ENCODE measurements at places on chromosomes 2 and 18. TPM values are rescaled to one million over a fixed set of nuclear protein-coding genes. Genes with fewer than 3 reads are reported as not detected.
A peak's percentile ranks its signal among the peaks of the same experiment; 100 is the strongest.

- no peak overlapping the region for H3K27ac ChIP-seq
- H3K4me1 ChIP-seq, result no peaks in the 10 kb centered on the region
- no peaks in the 10 kb centered on the region for H3K36me3 ChIP-seq
- no peaks in the 10 kb centered on the region for H3K27me3 ChIP-seq
- H3K4me3 ChIP-seq, result no peak overlapping the region
- DNase-seq, result no peak
Observed at GRCh38 chr2:186302263-186302662, 183.8 kb upstream of the ZC3H15 start.

GRCh38 chr2:159202568-159203071 is 83.9 kb downstream of the WDSUB1 start:
- H3K27ac ChIP-seq, result no peak overlapping the region
- peaks cover 6% of the 10 kb centered on the region for H3K4me1 ChIP-seq
- no peaks in the 10 kb centered on the region for H3K27me3 ChIP-seq
- no peak for DNase-seq
- H3K4me3 ChIP-seq, result no peak overlapping the region
- no peaks in the 10 kb centered on the region for H3K36me3 ChIP-seq

The UGT1A3 gene
- total RNA-seq, result not detected

DNA sequence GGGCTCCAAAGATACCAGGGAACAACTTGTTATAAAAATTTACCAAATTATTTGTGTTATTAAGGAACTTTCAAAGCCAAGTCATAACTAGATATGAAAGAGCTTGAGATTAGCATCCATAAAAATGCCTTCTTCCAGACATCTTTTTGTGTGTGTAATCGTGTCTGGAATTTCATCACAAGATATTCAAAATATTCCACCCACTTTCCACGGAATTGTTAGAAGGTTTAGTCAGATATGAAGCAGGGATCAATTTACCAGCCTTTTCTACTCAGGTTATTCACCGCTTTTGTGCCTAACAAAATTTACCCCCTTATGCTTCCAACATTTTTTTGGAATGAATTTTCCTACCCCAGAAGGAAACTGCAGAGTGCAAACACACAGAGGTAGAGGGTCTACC is 130.2 kb upstream of the ACVR2A start:
- H3K27ac ChIP-seq, result no peak overlapping the region
- no peak for DNase-seq
- no peak overlapping the region for H3K4me3 ChIP-seq
- H3K27me3 ChIP-seq, result no peaks in the 10 kb centered on the region

DNA sequence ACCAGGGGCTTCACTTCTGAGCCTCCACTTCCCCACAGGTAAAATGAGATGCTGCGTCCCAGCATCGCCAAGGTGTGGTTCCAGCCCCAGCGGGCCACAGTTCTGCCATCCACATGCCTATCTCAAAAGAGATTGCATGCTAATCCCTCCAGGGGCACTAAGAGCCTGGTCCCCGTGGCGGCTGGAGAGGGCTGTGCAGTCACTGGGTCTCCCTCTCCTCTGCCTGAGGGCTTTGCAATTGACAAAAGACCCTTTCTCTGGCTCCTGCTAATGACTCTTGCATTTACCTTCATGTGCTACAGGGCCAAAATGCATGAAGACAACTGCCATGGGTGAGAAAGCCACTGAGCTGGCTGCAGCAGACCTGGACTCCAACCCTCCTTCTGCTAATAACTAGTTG is 18.5 kb downstream of the ZBTB7C start:
- H3K4me3 ChIP-seq, result no peak overlapping the region
- no peak for DNase-seq
- H3K4me1 ChIP-seq, result no peaks in the 10 kb centered on the region
- no peaks in the 10 kb centered on the region for H3K36me3 ChIP-seq

The EGR4 gene
- total RNA-seq, result not detected

The CFAP65 gene
- total RNA-seq, result not detected

DNA sequence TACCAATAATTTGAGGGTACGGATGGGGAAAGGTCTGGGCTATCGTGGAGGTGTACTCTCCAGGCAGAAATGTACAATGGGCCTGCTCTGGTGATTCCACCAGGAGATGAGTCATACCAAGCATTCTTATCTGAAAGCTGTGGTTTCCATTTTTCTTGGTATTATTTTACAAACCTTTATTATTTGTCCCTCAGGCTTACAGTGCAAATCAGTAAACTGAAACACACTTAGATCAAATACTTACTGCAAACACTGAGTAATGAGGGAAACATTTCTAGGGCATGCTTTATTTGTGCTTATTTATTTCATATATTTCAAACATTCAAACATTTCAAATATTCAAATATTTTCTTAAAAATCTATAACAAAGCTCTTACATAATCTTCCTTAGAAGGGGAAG is 319.8 kb downstream of the RND3 start:
- no peak overlapping the region for H3K27ac ChIP-seq
- no peak overlapping the region for H3K4me3 ChIP-seq
- no peaks in the 10 kb centered on the region for H3K36me3 ChIP-seq
- no peaks in the 10 kb centered on the region for H3K4me1 ChIP-seq
- no peaks in the 10 kb centered on the region for H3K27me3 ChIP-seq
- DNase-seq, result no peak

The SNTG2 gene
- total RNA-seq, result not detected

- DNase-seq, result peak; percentile 87
- no peak overlapping the region for H3K27ac ChIP-seq
- H3K4me3 ChIP-seq, result no peak overlapping the region
- H3K36me3 ChIP-seq, result no peaks in the 10 kb centered on the region
- no peaks in the 10 kb centered on the region for H3K4me1 ChIP-seq
Observed at GRCh38 chr2:237122214-237122666, 36.6 kb downstream of the COPS8 start.

- H3K4me1 ChIP-seq, result no peaks in the 10 kb centered on the region
- no peaks in the 10 kb centered on the region for H3K27me3 ChIP-seq
- peak overlapping the region; percentile 16 for H3K27ac ChIP-seq
Observed at GRCh38 chr2:234823877-234824376, 127.9 kb upstream of the SH3BP4 start.

The GYPC gene
- 61.6 TPM for total RNA-seq
